Endodermal cell (in vitro differentiated cells): ENCODE measurements at places on chromosomes 11 and 22. TPM values are rescaled to one million over a fixed set of nuclear protein-coding genes. Genes with fewer than 3 reads are reported as not detected.

FAM111B gene
- 5.2 to 25.2 TPM (median 23.1 TPM) in 3 replicates for total RNA-seq

BTBD18 gene
- not detected in 3 replicates for total RNA-seq

DNA sequence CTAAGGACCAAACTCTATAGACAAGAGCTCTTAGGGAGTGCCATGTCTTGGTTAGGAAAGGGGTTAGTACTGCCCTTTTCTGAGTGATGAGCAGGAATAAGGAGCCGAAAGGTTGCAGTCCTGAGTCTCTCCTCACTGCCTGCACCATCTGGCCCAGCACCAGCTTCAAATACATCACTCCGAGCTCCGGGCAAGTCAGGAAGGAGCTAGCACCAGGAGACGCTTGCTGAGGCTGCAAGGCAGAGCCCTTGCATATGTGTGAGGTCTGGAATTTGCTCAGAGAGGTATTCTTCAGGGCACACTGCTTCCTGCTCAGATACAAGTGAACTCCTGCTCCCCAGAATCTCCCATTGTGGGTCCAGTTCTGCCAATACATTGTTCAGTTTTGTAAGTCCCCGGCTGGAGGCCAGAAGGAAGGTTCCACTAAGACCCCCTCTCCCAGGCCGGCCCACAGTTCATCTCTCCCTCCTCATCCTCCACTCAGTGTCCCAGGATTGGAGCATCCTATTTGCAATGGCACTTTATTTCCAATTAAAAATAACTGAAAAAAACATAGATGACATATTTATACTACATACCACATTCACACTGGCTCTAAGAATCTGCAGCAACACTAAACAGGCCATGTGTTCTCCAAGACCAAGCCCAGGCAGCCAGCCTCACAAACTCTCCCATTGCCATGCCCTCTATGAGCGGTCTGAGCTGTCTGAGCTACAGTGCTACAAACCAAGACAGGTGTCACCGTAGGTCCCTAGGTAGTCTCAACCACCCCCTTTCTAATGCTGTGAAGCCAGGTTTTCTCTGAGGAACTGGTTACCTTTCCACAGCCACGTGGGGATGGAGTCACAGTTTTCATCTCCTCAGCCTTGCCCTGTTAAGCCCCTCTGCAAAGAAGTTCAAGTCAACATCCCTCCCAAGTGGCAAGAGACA is 55.1 kb upstream of the SPATA19 start:
- H3K27me3 ChIP-seq: no peaks in the 10 kb centered on the region
- no peaks in the 10 kb centered on the region for H3K36me3 ChIP-seq
- H3K4me1 ChIP-seq: no peaks in the 10 kb centered on the region
- peak; percentile 35 for DNase-seq

DNA sequence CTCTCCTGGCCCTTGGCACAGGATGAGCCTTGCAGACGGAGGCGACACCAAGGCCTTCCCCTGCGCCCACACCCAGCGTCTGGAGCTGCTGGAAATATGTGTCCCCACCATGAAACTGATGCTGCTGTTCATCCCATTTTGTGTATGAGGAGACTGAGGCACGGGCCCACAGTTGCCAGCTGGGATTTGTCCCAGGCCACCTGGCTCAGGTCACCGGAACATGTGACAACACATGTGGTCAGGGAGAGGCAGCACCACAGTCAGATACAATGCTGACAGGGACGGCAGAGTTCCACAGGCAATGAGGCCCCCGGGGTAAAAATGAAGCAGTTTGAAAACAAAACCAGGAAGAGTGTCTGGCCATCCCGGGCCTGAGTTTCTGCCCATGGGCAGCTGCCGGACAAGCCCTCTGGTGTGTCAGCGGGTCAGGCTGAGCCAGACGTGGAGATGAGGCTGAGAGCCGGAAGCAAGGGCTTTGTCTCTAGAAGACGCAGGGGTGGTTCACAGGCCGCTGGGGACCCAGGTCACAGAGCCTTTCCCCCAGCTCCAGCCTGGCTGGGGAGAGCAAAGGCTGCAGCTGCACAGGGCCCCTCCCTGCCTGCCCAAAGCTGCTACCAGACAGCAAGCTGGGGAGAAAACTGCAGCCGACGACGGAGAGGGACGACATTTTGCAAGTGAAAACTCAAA is 80.7 kb downstream of the CDKN1C start:
- no peak overlapping the region for H3K4me3 ChIP-seq
- no peaks in the 10 kb centered on the region for H3K4me1 ChIP-seq
- no peaks in the 10 kb centered on the region for H3K27me3 ChIP-seq
- peak; percentile 47 for DNase-seq

DNA sequence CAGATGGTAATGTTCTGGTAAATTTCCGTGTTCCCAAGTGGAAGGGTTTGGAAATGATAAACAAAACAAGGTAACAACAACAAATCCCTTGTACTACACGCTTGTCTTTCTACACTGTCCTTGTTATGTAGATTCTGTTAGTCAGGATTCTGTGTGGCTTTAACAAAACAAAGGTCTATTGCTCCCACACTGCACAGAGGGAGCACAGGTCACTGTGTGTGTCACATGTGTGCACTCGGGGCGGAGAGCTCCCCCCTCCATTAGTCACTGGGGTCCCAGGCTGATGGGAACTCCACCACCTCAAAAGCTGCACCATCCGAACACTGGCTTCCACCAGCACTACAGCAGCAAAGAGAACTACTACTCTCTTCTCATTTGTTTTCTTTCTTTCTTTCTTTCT is 227.9 kb downstream of the NTM start:
- H3K36me3 ChIP-seq: no peaks in the 10 kb centered on the region
- no peak overlapping the region for H3K27ac ChIP-seq
- H3K27me3 ChIP-seq: no peaks in the 10 kb centered on the region
- peak; percentile 38 for DNase-seq
- no peak overlapping the region for H3K4me3 ChIP-seq
- H3K4me1 ChIP-seq: no peaks in the 10 kb centered on the region

- H3K36me3 ChIP-seq: peaks cover 92% of the 10 kb centered on the region
- DNase-seq: no peak
- H3K27ac ChIP-seq: no peak overlapping the region
- no peaks in the 10 kb centered on the region for H3K4me1 ChIP-seq
These were observed 17.5 kb downstream of the CTTN start for GRCh38 chr11:70415642-70416395.

- H3K4me3 ChIP-seq: no peak overlapping the region
- H3K27ac ChIP-seq: no peak overlapping the region
- no peaks in the 10 kb centered on the region for H3K36me3 ChIP-seq
- H3K27me3 ChIP-seq: peaks cover 35% of the 10 kb centered on the region
These were observed 2.6 kb downstream of the KCNJ5 start for GRCh38 chr11:128893578-128894285.
